ENCODE measurements at places on chromosomes 11 and 22.

DNA sequence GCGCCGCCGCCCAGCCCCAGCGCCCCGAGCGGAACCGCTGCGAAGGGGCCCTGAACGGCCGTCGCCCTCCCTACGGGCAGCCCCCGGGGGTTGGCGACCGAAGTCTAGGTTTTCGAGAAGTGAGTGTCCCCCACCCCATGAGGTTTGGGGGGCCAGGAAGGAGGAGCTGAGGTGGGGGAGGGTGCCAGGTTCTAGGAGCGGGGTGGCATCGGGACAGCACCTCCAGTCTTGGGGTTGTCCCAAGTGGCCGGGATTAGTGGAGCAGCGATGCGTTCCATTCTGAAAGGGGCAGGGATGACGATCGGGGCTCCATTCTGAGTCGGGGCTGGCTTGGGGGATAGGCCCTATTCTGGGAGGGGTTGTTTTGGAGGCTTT lies 408 bp downstream of the PPP2R5B start:
- no peak for DNase-seq

DNA sequence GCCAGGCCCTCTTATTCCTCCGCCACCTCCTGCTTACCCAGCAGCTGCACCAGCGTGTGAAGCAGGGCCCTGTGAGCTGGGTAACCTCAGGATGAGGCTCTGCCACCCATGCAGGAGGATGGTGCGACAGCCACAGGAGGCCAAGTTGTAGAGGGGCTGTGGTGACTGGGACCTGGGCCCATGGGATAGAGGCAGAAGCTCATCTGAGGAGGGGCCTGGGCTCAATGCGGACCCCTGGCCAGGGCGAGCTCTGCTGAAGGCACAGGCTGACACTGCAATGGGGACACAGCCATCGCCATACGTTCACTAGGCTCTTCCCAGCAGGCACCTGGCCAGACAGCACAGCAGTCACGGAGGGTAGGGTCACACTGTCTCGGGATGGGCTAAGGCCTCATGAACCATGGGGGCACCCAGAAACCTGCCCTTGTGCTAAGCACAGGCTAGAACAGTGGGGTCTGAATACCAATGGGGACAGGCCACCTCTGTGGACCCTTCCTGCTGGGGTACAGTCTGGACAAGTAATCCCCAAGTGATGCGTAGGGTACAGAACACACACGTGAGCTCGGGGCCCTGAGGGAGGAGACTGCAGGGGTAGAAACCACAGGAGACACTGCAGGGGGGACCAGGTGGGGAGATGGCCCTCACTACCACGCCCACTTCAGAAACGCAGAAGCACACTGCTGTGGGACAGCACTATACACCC lies 35.3 kb downstream of the GNB1L start:
- no peak for DNase-seq

- no peak for DNase-seq
Measured at GRCh38 chr11:56994532-56994931, 5.8 kb downstream of the OR5AK2 start.

DNA sequence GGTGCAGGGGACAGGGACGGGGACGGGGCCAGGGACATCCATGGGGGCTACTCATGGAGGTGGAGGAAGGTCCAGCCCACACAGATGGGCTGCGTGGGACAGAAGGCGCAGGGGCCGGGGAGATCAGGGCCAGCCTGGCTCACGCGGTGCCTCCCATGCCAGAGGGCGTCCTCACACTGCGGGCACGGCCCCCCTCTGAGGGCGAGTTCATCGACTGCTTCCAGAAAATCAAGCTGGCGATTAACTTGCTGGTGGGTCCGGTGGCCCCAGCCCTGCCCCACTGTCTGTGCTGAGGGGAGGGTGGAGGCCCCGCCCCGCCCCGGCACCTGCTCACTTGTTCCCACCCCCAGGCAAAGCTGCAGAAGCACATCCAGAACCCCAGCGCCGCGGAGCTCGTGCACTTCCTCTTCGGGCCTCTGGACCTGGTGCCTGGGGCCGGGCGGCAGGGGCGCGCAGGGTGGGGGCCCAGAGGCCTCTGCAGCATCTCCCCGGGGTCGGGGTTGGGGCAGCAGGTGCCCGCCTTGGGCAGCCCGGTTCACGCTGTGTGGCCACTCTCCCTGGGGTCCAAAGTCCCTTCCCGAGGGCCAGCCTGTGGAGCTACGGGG lies 15.8 kb downstream of the EPS8L2 start:
- DNase-seq, result no peak

GRCh38 chr11:15765530-15765929 lies 590.8 kb downstream of the SOX6 start:
- DNase-seq, result no peak

GRCh38 chr11:36292311-36292722 lies 3.1 kb upstream of the COMMD9 start:
- DNase-seq, result peak; percentile 29

GRCh38 chr11:112785719-112786118 lies 175.5 kb upstream of the NCAM1 start:
- DNase-seq, result no peak

DNA sequence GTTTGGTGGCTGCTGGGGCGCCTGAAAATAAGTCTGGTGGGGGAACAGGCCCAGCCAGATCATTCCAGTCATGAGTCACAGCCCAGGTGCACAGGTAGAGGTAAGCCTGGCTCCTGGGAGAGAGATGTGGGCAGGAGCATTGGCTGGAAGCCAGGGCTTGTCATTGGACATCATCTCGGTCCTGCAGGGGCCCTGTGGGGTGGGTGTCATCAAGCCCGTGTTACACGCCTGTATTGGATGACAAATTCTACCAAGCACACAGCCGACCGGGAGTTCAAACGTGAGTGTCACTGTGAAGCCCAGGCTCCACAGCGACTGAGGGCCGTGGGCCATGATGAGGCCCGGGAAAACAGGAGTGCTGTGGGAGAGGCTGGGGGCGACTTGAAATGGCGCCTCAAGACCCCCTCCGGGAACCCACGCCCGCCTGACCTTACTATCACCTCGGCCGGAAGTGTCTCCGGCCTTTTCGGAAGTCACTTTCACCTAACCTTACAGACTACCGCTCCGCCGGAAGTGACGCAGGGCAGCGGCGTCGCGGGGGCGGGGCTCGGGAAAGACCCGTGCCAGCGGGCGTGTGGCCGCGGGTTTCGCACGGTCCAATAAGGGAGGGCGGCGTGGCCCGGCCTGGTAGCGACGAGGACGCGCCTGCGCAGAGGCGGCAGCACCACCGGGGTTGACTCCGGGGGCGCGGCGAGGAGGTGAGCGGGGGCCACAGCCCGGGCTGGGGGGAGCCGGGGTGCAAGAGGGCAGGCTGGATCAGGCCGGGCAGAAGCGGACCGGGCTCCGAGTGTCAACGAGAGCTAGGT lies at the start of gene FKBP2:
Gene FKBP2, plus strand, starts transcription at position 661 of the 806 bp plus-strand sequence. CDS start 1,293 bp downstream, outside the sequence.
- peak; percentile 99 for DNase-seq

GRCh38 chr11:88317536-88317935 lies 20.0 kb downstream of the CTSC start:
- DNase-seq, result no peak

DNA sequence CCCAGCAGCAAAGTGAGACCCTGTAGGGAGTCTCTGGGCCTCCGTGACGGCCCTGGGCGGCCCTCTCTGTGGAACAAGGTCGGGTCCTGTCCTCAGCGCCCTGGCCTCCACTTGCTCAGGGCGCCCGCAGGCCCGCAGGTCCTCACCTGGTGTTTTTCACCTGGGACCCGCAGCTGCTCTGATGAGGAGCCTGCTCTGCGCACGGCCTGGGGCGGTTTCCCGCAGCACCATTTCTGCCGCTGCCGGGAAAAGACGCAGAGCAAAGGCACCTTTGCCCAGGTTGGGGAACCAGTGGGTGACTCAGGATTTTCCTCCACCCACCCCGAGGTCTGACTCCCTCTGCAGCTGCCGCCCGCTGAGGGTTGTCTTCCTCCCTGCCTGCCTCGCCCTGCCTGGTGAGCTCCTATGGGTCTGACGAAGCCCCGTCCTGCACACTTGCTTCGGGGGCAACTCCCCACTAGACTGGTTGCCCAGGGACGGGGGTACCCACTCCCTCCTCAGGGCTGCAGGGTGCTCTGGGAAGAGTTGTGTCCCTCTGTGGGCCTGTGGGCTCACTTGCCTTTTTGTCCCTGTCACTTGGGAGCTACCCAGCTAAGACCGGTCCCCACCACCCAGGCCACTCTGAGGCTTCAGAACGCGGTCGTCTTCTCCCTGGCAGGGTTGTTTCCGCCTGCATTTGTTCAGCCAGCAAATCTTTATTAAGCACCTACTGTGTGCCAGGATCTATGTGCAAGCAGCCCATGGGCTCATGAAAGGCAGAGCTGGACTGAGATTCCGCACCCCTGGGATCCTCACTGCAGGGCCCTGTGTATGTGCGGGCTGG lies 89.5 kb downstream of the KCNQ1 start:
- DNase-seq, result no peak

DNA sequence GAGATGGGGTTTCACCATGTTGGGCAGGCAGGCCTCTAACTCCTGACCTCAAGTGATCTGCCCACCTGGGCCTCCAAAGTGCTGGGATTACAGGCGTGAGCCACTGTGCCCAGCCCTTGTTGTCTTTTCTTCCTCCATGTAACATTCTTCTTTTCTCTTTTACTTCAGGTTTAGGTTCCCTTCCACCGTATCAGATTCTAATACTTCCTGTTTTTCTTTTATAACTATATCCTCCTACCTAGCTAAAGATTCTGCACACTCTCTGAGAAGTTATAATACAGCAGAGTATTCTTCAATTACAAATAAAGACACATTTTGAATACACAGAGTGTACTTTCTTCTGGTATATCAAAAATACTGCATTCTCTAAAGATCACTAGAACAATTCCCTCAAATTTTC lies 33.2 kb upstream of the GAB2 start:
- DNase-seq, result no peak

GRCh38 chr11:61593151-61593550 lies 12.3 kb upstream of the SYT7 start:
- no peak for DNase-seq

DNA sequence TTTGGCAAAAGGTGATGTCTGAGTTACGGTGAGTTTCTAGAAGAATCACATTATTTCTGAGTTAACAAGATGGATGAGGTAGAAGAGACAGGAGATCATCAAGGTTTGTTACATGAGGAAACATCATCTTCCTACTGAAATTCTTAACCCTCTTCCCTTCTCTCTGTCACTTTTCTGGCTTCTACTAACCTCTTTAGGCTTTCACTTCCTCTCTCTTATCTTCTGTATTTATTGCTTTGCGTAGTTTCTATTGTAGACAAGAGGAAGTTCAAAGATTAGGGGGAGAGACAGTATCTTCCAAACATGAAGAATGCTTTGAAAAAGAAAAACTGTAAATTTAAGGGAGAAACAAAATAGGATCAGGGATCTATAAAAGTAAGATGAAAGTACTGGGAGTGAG lies 75.4 kb downstream of the TRPC6 start:
- no peak for DNase-seq

GRCh38 chr22:25174888-25175411 lies 24.7 kb upstream of the CRYBB3 start:
- no peak for DNase-seq

- DNase-seq, result no peak
Measured at GRCh38 chr11:41222236-41222635, 237.2 kb downstream of the LRRC4C start.

GRCh38 chr11:110992481-110992880 lies 253.0 kb upstream of the POU2AF2 start:
- DNase-seq, result no peak

DNA sequence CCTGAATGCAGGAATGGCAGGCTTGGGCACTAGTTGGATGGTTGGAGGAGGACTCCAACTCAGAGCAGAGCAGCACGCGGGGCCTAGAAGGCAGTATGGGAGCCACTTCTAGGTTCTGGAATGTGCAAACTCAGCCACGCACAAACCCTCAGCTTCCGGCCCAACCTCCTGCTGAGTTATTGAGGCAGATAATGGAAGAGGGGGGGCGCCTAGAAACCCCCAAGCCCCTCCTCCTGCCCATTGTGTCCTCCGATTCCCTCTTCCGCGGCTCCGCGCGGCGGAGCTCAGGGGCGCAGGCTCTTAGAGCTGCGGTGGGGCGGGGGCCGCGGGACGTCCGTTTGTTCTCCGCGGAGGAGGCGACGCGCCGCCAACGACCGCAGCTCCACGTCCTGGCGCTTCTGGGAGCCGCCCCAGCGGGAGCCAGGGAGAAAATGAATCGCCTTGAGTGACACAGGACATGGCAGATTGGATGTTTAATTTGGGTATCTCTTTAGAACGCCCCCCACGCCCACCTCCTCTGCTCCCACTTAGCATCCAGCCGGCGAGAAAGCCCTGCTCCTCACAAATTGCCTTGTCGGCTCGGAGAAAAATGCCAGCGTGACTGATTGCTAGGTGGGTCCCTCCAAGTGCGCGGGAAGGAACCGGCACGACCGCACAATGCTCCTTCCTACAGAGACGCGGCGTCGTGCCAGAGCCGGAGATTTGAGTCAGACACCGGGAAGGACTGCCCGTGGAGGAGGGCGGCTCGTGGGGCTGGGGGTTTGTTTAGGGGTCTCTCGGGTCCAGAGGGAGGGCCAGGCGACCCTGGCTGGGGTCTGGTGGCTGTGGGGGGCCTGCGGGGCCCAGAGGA lies 144.6 kb downstream of the NECTIN1 start:
- DNase-seq, result no peak

DNA sequence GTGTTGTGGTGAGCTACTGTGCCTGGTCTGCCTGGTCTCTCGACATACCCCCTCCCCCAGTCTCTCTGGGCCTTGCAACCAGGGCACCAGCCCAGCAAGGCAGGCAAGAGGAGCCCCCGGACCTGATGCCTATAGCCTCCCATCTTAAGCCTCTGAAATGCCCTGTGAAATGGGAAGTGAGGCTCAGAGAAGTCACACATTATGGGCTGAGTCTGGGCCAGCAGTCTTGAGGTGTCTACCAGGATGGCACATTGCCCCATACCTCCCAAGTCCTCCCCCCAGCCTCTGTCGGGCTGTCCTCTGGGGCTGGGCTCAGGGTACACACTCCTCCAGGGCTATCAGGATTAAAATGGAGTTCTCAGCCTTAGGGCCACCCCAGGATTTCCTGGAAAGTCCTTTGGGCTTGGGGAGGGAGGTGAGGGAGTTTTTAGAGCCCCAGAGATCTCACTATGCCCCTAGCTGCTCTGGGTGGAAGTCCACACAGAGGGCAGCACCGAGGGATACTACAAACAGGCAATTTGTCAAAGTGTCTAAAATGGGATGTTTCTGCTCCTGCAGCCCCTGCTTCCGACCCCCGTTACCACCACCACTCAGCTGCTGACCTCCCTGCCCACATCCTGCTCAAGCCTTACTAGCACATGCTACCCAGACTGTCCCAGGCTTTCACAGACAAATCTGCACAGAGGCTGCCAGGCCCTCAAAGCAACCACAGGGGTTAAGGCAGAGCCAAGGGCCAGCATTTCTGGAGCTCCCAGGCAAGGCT lies 3.1 kb upstream of the SH3BP1 start:
- no peak for DNase-seq

DNA sequence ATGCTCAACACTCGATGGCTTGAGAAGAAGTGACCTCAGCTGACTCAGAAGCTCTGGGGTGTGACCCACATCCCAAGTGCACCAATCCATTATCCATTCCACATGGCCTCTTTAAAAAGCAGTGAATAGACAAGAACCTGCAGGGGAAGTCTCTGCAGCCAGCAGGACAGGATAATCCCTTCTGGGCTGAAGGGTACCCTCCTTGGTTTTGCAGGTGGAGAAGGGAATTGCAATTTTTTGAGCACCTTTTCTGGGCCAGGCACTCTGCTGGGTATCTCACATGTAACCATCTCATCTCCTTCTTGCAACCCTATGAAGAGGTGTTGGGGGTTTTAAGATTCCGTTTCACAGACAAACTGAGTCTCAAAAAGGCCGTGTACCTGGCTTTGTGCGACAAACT lies 76.6 kb downstream of the MYO18B start:
- DNase-seq, result no peak

- DNase-seq, result no peak
Measured at GRCh38 chr11:64101461-64101860, 64.5 kb downstream of the MACROD1 start.

Measured in activated naive CD4-positive, alpha-beta T cell treated with anti-CD3 and anti-CD28 coated beads, Interleukin-2, amount 50 U/mL, for 72 hours (primary cell).